ENCODE measurements at places on chromosomes 7 and 10.

GRCh38 chr10:117277675-117278074 is 36.8 kb downstream of the SLC18A2 start:
- no peak for DNase-seq

GRCh38 chr7:101564778-101565211 is 64.3 kb downstream of the MYL10 start:
- no peak for DNase-seq

- no peak for DNase-seq
These were observed at the start of gene NEUROD6 for GRCh38 chr7:31340603-31341002. TSS of gene NEUROD6 (minus strand) at chr7:31340726. CDS start at chr7:31339268, 1,458 bp downstream.

DNA sequence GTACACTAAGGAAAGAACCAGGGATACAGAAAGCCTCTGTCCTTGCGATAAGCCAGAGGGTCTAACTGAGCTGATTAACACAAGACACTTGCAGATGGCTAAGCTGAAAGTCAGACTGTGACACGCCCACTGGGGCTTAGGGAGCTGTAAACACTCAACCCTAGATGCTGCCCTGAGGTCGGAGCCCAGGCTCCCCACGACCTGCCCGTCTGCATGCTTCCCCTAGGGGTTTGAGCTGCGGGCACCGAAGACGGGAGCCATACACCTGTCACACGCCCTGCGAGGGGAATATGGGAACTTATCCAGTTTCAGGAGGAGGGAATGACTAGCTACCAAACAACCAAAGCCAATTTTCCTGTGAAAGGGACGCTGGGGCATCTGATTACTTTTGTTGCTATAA is 96.0 kb downstream of the HTR5A start:
- DNase-seq, result no peak

GRCh38 chr10:48659790-48660189 is 24.9 kb upstream of the WDFY4 start:
- peak; percentile 32 for DNase-seq

- no peak for DNase-seq
These were observed 19.6 kb upstream of the ADAM12 start for GRCh38 chr10:126407831-126408230.

GRCh38 chr7:27182861-27183681 is 2.0 kb downstream of the HOXA11 start:
- no peak for DNase-seq

DNA sequence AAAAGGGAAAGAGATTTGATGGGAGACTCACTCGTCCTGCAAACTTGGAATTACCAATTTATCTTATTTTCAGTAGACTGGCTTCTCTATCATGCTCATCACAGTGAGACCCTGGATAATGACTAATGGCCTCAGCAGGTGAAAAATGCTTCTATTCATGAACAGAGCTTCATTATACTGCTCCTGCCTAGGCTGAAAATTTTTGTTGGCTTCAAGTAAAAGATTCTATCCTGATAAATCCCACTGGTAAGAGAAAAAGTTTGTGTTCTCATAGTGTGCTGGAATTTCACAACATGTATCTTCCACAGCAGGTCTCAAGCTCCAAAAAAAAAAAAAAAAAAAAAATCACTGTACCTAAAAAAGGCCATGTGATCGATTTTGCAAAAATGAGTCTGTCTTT is 329.3 kb upstream of the FZD8 start:
- no peak for DNase-seq

- DNase-seq, result no peak
These were observed 229.6 kb downstream of the BAMBI start for GRCh38 chr10:28906934-28907333.

DNA sequence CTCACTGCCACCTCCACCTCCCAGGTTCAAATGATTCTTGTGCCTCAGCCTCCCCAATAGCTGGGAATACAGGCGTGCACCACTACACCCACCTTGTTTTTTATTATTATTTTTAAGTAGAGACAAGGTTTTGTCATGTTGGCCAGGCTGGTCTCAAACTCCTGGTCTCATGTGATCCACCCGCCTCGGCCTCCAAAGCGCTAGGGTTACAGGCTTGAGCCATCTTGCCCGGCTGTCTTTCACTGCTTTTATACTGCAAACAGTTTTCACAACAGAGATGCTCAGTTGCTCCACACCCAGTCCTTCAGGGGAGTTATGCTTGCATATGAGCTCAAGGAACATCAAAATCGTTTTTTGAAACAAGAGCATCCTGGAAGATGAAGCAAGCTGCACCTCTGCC is 1.3 kb upstream of the PRR15 start:
- DNase-seq, result no peak

DNA sequence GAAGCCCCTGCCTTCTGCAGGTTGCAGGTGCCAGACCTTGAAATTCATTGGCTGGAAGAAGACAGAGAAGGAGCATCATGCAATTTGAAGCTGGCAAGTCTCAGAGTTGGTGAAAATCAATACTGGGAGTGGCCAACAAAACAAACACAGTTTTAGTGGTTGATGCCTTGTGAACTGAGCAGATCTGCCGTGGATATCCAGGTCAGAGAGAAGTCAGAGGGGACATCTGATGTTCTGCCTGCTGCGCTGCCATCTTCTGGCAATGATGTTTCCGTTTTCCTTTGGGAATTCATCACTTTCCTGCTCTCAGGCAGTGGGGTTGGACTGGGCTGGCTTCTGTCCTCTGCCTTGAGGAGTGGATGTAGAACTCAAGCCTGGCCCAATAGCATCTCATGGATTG is 132.0 kb downstream of the RPS24 start:
- no peak for DNase-seq

DNA sequence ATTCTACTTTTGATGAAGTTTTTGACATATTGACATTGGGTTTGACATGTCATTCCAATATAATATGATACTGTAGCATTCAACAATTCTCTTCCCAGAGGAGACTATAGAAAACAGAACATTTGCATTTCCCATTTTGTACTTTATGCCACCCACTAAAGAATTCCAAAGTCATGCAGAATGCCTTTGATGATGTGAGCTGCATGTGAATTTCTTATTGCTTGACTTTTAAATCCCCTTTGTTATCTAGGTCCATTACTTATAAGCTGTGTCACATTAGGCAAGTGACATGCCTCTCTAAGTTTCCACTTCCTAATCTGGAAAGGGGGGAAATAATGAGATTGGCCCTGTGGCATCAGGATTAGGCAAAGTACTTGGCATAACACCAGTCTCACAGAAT is 436.7 kb downstream of the AUTS2 start:
- DNase-seq, result no peak

DNA sequence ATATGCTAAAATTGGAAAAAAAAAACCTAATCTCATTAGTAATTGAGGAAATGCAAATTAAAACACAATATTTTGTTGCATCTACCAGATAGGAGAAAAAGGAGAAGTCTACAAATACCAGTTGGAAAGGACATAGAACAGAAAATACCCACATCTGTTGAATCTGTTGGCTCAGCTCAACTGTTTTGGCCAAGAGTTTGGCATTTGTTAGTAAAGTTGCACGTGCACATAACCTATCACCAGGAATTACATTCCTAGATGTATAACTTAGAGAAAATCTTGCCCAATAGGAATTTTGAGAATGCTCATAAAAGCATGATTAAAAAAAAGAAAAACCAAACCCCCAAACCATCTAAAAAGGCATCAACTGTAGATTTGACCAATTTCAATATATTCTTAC is 282.1 kb upstream of the BMPER start:
- no peak for DNase-seq

- no peak for DNase-seq
These were observed 138.5 kb upstream of the MGMT start for GRCh38 chr10:129328546-129328945.

GRCh38 chr7:41771717-41772116 is 68.8 kb upstream of the INHBA start:
- no peak for DNase-seq

GRCh38 chr10:29784175-29784773 is 149.5 kb upstream of the SVIL start:
- DNase-seq, result no peak

DNA sequence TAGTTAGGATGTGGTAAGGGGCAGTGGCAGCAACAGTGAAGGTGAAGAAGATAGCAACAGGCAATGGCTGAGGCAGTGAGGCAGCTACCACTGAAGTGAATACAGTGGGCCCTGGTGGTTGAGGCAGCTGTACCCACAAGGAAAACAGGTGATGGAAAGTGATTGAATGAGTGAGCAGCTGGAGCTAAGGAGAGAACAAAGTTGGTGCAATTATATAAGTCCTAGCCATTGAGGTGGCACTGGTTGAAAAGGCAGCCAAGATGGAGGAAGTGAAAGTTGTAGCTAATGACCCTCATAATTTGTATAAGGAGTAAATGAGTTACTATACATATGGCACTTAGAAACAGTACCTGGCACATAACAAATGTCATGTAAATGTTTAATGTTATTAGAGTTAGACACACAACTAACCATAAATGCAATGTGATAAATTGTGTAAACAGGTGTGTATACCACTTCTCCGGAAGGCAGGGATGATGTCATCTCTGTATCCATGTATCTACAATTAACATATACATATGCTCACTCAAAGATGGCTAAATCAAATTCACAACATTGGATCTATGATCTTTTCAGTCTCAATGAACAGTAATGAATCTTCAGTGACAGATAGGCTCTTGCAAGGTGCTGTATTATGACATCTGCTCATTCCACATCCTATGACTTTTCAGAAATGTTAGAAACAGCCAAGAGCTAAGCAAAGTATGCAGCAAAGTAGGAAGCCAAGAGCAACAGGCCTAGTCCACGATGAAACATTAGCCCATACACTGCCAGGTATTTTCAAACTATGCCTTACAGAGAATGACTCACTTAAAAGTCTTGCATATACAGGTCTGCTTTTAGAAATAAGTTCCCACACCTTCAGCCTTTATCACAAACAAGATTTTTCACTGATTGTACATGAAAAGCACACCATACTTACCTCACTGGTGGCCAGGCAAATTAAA is 10.7 kb downstream of the XPNPEP1 start:
- DNase-seq, result peak; percentile 83

DNA sequence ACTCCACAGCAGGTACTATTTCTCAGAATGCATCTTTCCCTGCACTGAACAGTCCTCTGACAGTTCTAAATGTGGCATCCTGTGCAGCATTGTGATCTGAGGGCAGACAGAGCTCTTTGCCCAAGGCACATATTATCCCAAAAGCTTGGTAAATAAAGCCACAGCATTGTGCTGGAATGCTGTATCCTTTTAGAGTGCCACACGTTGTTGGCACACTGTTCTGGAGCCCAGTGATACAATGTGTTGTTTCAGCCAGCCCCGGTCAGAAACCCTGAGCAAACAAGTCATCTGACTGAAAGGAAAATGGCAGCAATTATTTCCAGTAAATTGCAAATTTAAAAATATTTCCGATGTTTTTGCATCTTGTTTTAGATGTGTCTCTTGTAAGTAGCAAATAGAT is 45.4 kb downstream of the NAMPT start:
- no peak for DNase-seq

DNA sequence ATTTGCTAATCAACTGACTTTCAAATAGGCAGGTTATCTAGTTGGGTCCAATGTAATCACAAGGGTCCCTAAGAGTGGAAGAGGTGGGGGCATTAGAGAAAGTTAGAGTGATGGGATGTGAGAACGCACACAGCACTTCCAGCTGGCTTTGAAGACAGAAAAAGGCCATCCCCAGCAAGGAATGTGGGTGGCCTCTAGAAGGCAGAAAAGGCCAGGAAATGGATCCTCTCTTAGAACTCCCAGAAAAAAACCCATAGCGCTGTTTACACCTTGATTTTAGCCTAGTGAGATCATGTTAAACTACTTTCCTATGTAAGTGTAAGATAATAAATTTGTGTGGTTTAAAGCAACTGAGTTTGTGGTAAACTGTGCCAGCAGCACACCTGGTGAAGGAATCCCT is 219.5 kb upstream of the HABP2 start:
- no peak for DNase-seq

GRCh38 chr10:11223507-11224140 is 206.0 kb downstream of the CELF2 start:
- no peak for DNase-seq

DNA sequence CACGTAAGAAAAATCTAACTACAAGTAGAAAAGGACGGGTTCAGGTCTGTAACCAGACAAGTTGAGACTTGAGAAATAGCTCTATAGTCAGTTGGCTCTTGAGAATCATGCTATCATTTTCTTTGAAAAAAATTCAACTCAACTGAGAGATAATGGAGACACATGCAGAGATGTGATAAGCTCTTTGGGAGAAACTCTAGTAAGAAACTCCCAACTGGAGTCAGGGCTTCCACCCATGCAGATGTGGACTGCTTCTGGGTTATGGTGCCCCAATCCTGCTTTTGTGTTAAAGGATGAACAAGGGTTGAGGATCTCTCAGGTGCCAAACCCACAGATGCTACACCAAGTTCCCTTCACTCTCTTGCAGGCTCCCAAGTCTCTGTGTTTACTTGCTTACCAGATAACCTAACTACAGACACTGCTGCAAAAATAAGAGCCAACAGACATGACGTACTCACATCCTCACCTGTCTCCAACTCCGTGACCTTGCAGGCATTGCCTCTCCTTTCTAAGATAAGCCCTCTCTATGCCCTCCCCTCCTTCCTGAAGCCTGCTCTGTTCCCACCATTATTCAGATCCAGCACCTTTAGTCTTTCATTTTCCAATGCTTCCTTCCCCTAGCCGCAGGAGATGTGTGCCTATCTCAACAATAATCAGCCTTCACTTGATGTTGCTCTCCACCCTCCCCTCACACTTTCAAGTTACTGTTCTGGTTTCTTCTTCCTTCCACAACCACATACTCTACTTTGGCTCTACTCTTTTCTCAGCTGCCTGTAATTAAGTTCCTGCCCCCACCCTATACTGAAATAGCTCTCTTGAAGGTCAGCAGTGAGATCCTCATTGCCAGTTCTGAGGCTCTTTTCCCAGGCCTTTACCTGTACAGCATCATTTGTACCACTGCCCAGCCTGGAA is 130.0 kb downstream of the ICA1 start:
- DNase-seq, result no peak

GRCh38 chr10:85212526-85212925 is 884.1 kb downstream of the CCSER2 start:
- no peak for DNase-seq

DNA sequence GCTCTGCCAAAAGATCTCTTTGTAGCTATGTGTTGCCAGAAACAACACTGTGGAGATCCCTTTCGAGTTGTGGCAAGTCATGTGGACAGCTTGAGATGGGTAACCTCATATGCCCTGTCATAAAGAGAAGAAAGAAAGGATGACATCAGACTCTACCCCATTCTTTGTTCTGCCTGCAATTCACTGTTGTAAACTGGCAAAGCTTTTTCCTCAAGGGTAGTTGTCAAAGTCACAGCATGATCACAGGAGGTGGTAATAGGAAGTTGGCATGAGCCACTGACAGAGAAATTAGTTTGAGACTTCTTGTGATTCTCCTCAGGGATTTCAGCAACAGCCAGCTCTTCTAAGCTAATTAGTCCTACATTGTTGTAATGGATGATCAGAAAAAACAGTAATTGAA is 19.4 kb upstream of the MINDY3 start:
- DNase-seq, result no peak

Measured in germinal center (tissue), 1 donor.